Umbilical cord (tissue), 2 donors: ENCODE measurements at places on chromosomes 16 and 17. TPM values are rescaled to one million over a fixed set of nuclear protein-coding genes. Genes with fewer than 3 reads are reported as not detected.

Gene CCL4
- 22.1 TPM for total RNA-seq

Gene PAQR4
- 5.8 TPM for total RNA-seq

Gene CHD9NB
- total RNA-seq = 12.3 TPM

Gene ALOXE3
- not detected for total RNA-seq

Gene GNAO1
- 7.9 TPM for total RNA-seq

DNA sequence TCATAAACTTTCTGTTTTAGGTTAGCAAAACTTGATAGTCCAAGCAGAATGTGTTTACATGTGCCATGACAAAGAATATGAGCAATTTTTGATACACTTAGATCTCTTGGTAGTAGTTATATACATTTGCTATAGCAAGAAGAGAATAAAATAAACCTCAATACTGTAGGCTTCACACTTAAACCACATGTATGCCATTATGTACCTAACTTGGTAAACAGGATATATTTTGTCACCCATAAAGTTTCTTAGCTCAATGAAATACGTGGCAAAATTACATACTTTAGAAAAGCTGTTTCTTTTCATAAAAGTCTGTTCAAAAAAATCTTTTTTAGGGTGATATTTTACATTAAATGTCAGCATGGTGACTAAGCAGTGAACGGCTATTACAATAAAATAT, 184.7 kb downstream of the MYO1D start:
- DNase-seq = no peak

- DNase-seq = no peak
These were observed 197.2 kb downstream of the CHD9NB start for GRCh38 chr16:52855463-52855862.

GRCh38 chr16:75377729-75378386, 55.4 kb downstream of the CFDP1 start:
- DNase-seq = peak; percentile 68

GRCh38 chr16:9115277-9115676, 23.8 kb downstream of the HAPSTR1 start:
- DNase-seq = no peak

DNA sequence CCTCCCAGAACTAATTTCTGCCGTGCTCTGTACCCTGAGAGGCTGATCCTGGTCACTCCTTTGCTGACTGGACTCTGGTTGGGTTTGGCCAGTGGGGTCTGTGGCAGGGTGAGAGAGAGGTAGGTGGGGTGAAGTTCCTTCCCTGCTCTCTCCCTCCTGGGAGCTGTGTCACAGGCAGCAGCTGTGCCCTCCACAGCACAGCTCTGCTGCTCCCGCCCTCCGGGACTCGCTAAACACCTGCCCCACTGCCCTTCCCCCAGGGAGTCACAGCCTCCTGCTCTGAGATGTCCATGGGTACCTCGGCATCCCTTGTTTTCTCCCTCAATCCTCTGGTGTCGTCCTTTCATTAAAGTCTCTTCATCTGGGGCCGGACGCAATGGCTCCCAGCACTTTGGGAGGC, 66.4 kb downstream of the SRCIN1 start:
- DNase-seq = no peak

DNA sequence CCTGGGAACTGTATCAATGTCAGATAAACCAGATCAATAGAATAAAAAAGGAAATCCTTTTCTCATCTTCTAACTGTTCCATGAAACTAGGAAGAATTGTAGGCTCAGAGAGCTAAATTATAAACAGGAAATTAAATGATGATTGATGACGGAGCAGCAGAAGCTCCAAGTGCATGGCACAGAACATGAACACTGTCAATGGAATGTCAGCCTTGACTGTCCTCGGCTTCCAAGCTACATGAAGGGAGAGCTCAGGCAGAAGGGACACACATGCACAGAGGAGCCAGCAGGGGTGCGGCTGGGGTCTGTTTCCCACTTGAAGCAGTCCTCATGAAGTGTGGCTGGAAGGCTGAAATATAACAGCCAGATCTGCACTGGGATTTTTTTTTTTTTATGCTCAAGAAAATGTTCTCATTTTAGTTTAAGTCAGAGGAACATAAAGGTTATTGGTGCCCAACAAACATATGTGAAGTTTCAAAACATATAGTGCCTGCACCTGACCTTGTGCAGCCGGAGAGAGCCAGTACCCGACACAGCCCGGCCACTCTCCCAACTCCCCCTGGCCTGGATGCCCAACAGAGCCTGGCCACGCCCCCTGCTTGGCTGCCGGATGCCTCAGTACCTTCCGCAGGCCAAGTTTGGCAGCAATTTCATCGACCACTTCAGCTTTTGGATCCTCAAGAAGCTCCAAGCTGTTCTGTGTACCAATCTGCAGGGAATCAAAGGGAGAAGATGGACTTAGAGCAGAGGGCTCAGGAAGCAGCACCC, 37.0 kb downstream of the NPLOC4 start:
- DNase-seq = no peak

DNA sequence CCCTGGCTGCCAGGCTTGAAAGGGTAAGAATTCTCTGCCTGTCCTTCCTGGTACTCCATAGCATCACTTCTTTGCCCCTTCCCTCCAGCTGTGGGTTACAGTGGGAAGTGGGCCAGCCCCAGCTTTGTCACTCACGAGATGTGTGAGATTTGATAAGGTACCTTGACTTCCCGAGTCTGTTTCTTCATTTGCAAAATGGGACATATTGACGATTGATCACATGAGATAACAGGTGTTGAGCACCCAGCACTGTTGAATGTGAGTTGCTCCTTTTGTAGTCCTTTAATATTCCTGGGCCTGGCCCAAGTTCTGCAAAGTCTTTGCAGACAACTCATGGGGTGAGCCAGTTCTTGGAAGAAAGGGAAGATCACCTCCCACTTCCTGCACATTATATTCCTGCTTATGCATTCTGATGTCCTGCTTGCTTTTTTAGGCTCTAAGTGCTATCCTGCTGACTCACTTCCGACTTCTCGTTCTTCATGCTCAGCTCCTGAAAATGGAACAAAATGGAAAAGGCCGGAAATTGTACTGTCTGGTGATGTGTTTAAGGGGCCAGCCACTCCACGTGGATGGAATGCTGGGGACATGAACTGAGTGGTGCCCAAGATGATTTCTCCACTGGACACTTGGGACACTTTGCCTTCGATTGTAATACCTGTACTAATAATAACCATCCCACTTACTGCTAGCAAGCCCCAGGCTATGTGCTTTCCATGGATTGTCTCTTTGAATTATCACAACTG, 8.3 kb upstream of the NLK start:
- peak; percentile 4 for DNase-seq

GRCh38 chr17:32275060-32276042, 9.7 kb downstream of the RHBDL3 start:
- peak; percentile 56 for DNase-seq

DNA sequence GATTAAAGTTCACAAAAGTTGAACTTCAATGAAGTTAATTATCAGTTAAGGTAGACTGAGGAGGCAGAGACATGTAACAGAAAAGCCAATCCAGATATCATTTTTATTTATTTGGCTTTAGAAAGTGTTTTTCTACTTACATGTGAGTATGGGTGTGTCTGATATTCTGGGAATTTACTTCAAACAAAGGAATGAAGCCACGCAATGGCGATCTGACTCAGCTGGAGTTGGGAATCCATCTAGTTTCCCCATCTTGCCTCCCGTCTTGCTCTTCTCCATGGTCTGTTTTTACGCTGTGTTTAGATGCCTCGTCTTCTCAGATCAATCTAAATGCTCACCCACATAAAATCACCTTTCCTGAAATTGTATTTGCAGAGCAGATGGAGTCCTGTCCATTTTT, 1.7 kb upstream of the KCNJ16 start:
- DNase-seq = no peak

DNA sequence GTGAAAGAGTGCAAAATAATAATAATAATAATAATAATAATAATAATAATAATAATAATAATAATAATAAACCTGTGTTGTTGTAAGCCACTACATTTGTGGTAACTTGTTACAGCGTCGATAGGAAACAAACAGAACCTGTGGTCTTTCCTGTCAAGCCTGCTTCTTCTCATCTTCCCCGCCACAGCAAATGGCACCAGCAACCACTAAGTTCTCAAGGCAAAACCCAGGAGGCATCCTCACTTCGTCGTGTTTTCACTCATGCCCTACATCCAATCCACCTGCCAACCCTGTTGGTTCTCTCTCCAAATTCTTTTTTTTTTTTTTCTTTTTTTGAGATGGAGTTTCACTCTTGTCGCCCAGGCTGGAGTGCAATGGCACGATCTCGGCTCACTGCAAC, 34.2 kb downstream of the ITGAE start:
- DNase-seq = no peak

GRCh38 chr16:69839798-69840409, 77.8 kb downstream of the WWP2 start:
- no peak for DNase-seq
